ENCODE measurements at places on chromosomes 5 and 9. TPM values are rescaled to one million over a fixed set of nuclear protein-coding genes. Genes with fewer than 3 reads are reported as not detected.

- DNase-seq = no peak
Observed at GRCh38 chr5:4294878-4295277, 699.2 kb downstream of the IRX1 start.

DNA sequence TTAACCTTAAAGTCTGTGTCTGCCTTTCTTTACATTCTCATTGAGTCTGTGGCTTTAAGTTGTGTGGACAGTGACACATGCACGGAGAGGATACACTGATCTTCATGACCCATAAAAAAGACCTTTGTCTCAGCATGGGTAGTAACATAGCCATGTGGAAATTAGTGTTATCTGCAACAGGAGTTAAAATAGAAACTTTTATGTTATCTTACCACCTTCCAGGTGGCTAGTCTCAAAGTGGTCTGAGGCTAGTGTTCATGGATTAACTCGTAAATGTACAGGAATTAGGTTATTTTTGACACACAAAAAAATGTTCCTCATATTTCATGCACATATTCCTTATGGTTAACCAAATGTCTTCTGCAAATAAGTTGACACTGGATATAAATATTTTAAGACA is 607.0 kb downstream of the ISL1 start:
- no peak for DNase-seq

DNA sequence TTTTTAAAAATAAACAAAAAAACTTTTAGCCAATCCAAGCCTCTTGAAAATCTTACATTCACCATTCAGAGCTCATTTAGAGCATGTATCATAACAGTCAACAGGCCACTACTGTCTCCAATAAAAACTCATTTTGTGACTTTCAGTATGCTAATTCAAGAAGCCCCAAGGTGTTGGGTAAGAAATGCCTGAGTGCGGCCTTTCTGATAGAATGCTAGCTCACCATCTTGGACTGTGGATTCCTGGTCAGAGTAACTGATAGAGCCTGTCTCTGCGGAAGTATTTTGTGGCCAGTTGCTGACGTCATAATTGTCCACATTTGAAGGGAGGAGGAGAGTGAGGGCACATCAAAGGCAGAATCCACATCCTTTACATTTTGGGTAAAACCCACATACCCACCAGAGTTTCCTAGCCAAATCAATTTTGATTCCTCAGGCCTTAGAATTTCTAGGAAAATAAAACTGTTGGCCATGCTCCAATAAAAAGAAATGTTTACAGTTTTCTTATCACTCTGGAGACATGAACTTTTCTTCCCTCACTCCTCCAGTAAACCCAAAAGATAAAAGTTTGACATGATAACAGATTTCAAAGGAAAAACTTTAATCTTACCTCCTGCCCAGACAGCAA is 41.1 kb upstream of the ERCC6L2 start:
- DNase-seq = no peak

GRCh38 chr9:36187414-36187813 is 3.3 kb upstream of the CLTA start:
- no peak for DNase-seq

GRCh38 chr5:9898319-9898718 is 268.2 kb upstream of the TAS2R1 start:
- no peak for DNase-seq

DNA sequence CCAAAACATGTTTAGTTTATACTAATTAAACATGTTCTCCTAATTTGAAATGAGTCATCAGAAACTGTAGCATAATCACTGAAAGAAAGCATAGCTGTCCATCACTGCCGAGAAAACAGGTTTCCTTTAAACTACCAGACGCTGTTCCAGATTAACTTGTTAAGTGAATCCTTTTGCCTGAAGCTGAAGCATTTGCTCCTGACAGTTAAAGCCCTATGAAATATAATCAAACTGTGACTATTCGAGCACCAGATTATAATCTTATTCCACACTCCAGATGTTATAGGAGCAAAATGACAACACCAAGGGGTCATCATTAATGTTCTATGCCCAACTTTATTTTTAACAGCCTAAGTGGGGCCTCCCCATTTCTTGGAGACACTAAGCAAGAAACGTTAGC is 86.0 kb upstream of the CTSL start:
- DNase-seq = no peak

GRCh38 chr9:431701-432100 is 217.0 kb downstream of the DOCK8 start:
- no peak for DNase-seq

- DNase-seq = no peak
Observed at GRCh38 chr5:172758077-172758833, 12.7 kb downstream of the DUSP1 start.

The CXCL14 gene
- polyA plus RNA-seq = 1.6 TPM

The RAB14 gene
- 20.0 TPM for polyA plus RNA-seq

The FGF18 gene
- 0.04 TPM for polyA plus RNA-seq

The SLIT3 gene
- polyA plus RNA-seq = 26.8 TPM
